AML-193 (cell line): ENCODE measurements at places on chromosomes 2 and 18.
A peak's percentile ranks its signal among the peaks of the same experiment; 100 is the strongest.

DNA sequence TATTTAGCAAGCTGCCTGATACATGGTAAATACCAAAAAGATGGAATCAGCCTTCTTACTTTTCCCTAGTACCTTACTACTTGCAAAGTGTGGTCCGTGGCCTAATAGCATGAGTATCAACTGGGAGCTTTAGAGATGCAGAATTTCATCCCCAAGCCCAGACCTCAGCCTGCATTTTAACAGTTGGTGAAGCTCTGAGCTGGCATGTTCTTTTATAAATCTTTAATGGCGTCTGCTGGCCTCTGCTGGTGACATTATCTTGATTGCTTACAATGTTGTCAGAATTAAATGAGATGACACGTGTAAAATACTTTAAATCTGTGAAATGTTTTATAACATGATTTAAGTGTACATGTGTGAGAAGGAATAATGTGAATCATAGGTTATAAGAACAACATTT is 115.1 kb upstream of the NOSTRIN start:
- peak; percentile 20 for DNase-seq

- DNase-seq: no peak
These were observed 32.3 kb downstream of the SCN9A start for GRCh38 chr2:166343467-166343866.

GRCh38 chr2:95393901-95394300 is 8.6 kb upstream of the FAHD2A start:
- DNase-seq: no peak

DNA sequence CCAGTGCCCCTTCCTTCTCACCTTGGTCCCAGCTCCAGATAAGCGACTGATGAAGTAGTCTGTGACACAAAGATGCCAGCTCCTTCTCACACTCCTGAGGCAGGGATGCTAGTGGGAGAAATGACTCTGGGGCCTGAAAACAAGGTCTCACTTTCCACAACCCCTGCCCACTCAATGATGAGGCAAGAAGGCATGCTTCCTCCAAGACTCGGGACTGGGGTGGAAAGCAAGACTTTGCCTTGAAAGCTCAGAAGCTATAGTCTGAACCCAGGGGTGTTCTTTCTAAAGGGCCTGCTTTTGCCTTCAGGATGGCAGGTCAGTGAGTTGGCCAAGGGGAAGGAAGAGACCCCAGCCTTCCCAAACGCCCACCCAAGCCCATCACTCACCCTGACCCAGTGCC is 1.4 kb downstream of the CCDC142 start:
- no peak for DNase-seq

DNA sequence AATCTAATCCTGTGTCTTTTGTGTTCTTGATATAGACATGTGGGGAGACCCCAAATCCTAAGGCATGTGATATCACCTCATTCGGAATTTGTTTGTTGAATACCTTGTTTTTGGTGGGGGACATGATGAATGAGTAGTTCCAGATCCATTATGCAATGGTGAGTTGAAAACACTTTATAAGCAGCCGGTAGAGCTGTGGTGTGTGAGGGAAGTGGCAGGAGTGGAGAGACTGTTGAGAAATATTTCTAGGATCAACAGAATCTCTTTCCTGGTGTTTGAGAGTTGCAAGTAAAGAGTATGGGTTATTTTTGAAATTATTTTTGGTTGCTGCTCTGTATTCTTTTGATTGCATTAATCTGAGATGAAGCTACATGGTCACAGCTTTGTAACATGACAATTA is 34.4 kb downstream of the LHCGR start:
- DNase-seq: no peak

GRCh38 chr2:83782122-83782521 is 677.0 kb downstream of the SUCLG1 start:
- DNase-seq: no peak

DNA sequence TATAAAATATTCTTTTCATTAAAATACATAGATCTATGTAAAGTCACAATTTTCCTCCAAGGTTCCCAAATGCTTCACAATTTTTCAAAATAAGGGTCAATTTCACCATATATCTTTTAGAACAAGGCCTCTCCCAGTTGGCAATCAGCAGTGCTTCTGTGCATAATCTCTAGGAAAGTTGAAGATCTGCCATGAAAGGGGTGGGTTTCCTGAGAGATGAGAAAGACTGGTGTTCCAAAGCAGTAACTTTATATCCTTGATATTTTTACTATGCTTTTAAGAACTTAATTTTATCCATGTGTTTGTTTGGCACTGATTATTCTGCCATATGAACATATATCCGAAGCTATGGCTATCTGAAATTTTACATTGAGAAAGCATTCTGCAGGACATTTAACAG is 199.4 kb upstream of the CYP26B1 start:
- DNase-seq: no peak
